ENCODE measurements at places on chromosomes 1 and 21.

DNA sequence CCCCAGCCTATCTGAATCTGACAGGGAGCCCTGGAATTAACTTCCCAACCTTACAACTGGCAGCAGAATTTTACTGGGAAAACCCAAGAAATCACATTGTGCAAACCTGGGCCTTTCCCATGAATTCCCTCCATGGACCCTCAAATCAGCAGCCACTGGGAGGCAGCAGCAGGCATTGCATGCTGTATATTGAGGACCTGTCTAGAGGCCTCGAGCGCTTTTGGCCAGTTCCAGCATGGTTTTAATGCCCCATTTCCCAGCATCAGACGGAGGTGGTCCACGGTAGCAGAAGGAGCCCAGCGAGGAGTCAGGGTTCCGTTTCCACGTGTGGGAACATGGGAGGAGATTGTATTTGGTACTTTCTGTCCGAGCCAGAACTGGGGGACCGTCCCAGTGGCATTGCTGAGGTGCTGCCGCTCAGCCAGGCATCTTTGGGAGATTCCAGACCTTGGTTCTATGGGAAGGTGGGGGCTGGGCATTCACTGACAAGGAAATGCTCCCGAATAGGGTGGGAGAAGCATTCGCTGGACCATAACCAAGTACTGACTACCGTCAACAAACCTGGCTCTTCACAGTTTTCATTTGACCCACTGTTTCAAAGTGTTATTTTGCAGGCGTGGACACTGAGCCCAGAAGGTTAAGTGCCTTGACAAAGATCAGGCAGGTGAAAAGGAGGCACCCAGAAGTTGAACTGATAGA is 15.9 kb downstream of the BMP8A start:
- DNase-seq, result no peak

GRCh38 chr1:32357614-32358013 is 4.7 kb downstream of the FAM229A start:
- DNase-seq, result no peak

DNA sequence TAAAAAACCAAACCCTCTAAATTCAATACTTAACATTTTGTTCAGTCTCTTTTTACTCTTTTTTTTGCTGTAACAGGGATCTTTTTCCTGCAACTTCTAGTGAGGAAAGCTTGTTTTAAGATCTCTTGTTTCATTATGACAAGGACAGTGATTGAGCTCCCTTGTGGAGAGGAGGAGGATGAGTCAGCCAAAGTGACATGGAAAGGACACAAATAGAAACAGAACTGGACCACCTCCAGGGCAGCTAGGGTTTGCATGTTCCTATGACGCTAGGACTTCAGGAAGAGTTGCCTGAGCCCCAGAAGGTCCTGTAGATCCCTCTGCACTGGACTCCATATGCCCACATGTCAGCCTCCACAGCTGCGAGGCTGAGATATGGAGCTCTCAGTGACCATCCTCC is 212.6 kb upstream of the FAM78B start:
- no peak for DNase-seq

GRCh38 chr1:89041119-89041641 is 18.5 kb upstream of the GBP3 start:
- DNase-seq, result peak; percentile 26
